ENCODE measurements at places on chromosomes 3 and 15.

GRCh38 chr15:44883199-44883877 is 73.1 kb upstream of the TERB2 start:
- no peaks in the 10 kb centered on the region for H3K36me3 ChIP-seq
- no peak for DNase-seq
- H3K4me1 ChIP-seq, result peaks cover 10% of the 10 kb centered on the region
- H3K27me3 ChIP-seq, result no peaks in the 10 kb centered on the region
- no peak overlapping the region for H3K4me3 ChIP-seq

GRCh38 chr15:63719281-63719680 is 114.5 kb downstream of the HERC1 start:
- no peaks in the 10 kb centered on the region for H3K27me3 ChIP-seq
- no peak overlapping the region for H3K4me3 ChIP-seq
- H3K4me1 ChIP-seq, result no peaks in the 10 kb centered on the region
- DNase-seq, result no peak

GRCh38 chr15:41438206-41438605 is 21.3 kb downstream of the RTF1 start:
- H3K36me3 ChIP-seq, result peaks cover 25% of the 10 kb centered on the region
- no peak for DNase-seq
- peaks cover 6% of the 10 kb centered on the region for H3K4me1 ChIP-seq

GRCh38 chr15:101141926-101142527 is 109.8 kb downstream of the CHSY1 start:
- no peaks in the 10 kb centered on the region for H3K36me3 ChIP-seq
- DNase-seq, result no peak
- no peak overlapping the region for H3K27ac ChIP-seq
- H3K4me1 ChIP-seq, result peaks cover 2% of the 10 kb centered on the region

DNA sequence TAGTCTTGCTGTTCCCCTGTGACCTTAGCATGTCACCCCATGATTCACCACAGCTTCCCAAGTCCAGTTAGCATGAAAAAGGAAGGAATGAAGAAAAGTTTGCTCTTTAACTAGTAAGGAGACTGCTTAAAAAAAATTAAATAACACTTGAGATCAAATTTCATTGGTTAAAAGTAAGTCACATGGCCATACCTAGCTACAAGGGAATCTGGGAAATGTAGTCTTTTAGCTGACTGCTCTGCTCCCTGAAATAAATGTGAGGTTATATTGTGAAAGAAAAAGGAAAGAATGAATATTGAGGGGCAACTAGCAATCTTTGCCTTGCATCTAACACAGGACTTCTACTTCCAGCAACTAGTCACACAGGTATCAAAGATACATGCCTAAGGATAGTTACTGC is 84.7 kb upstream of the LRRN1 start:
- DNase-seq, result no peak
- no peak overlapping the region for H3K27ac ChIP-seq
- peaks cover 2% of the 10 kb centered on the region for H3K36me3 ChIP-seq

- H3K4me3 ChIP-seq, result no peak overlapping the region
- no peak for DNase-seq
- H3K36me3 ChIP-seq, result no peaks in the 10 kb centered on the region
- H3K27ac ChIP-seq, result no peak overlapping the region
- H3K27me3 ChIP-seq, result no peaks in the 10 kb centered on the region
Measured at GRCh38 chr3:16056217-16056616, 118.3 kb upstream of the GALNT15 start.

GRCh38 chr3:159726231-159726964 is 262.2 kb upstream of the IL12A start:
- peaks cover 16% of the 10 kb centered on the region for H3K4me1 ChIP-seq
- H3K36me3 ChIP-seq, result no peaks in the 10 kb centered on the region
- H3K4me3 ChIP-seq, result no peak overlapping the region
- DNase-seq, result no peak
- no peak overlapping the region for H3K27ac ChIP-seq

All from mesothelial cell of epicardium (in vitro differentiated cells).